CD4-positive, alpha-beta T cell treated with Interleukin-17A for 1 hour (primary cell): ENCODE measurements at places on chromosomes 12 and 14.

DNA sequence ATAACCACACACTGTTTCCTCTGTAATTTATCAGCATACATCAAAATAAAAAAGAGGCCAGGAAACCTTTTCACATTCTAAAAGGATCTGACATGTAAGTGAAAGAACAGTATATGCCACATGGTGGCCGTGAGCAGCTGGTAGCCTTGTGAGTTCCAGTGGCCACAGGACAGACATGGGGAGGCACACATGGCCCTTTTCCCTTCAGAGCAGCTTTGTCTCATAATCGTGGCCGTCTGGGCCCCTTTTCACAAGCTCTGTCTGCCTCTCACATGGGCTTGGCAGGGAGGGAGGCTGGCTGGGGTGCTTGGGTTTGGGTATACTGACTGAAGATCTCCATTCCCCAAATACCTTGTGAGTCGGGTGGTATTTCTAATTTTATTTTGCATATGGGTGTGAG lies 1.5 kb upstream of the ZDHHC22 start:
- DNase-seq, result no peak

DNA sequence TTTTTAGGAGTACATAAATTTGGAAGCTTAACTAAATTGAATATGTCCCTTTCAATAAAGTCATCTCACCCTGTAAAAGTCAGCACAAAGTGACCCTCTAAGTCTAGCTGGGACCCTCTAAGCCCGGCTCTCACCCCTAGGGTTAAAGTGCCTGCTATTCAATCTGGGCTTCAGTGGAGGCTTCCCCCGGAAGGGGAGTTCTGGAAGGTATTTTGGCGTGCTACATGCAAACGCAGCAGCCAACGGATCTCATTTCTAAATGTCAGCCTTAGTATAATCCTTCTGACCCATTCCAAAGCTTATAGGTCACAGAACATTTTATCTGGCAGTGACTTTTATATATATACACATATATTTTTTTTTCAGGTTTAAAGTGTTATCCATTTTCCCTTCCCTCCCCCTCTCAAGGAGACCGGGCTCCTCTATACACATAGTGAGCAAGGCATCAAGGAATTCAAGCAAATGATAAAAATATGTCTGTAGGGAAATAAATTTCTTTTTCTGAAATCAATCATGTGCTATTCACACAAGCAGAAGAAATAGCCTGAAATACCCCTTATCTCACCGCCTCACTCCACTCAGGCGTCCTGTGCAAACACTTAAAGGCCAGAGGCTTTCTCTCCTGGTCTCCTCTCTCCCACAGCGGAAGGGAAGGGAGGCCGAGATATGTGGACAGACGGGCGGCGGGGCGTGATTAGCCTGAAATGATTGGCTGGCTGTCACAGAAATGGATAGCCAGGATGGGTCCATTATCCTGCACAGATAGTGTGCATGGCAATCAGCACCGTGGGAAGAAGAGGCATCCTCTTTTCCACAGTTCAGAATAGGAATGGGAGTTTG lies 301.7 kb downstream of the GALC start:
- DNase-seq, result no peak

- DNase-seq, result no peak
Measured at GRCh38 chr12:26226629-26227360, 31.4 kb downstream of the SSPN start.

GRCh38 chr14:23321572-23322547 lies 603 bp downstream of the PABPN1 start:
- DNase-seq, result peak; percentile 50

DNA sequence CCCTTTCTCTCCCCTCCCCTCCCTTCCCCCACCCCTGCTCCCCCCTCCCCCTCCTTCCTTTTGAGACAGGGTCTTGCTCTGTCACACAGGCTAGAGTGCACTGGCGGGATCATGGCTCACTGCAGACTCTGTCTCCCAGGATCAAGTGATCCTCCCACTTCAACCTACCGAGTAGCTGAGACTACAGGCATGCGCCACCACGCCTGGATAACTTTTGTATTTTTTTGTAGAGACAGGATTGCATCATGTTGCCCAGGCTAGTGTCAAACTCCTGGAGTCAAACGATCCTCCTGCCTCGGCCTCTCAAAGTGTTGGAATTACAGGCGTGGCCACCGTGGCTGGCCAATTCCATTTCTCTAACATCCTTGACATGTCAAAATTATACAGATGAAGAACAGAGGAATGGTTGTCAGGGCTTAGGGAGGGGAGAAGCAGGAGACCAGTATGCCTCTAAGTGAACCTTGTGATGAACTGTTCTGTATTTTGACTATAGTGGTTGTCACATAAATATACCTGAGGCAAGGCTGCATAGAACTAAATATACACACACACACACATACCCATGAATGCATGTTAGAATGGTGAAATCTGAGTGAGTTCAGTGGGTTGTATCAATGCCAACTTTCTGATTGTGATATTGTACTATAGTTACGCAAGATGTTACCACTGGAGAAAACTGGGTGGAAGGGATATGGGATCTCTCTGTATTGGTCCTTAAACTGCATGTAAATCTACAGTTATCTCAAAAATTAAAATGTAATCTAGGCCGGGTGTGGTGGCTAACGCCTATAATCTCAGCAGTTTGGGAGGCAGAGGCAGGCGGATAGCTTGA lies 3.6 kb upstream of the CFAP73 start:
- DNase-seq, result no peak

DNA sequence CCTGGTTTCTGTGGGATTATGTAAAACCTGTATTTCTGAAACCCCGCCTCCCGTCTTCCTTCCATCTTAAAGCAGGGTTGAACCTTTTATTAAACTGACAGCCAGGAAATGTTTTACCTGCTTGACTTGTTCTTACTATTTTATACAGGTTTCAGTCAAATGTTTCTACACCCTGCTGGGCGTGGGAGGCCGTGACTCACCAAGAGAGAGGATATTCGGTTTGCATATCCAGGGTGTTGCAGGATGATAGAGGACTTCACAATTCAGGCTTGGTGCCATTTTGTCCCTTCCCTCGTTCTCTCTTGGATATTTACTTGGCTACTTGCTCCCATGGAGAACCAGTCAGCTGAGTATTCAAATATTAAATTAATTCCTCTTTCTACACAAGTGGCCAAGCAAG lies 69.7 kb downstream of the ARF6 start:
- no peak for DNase-seq

DNA sequence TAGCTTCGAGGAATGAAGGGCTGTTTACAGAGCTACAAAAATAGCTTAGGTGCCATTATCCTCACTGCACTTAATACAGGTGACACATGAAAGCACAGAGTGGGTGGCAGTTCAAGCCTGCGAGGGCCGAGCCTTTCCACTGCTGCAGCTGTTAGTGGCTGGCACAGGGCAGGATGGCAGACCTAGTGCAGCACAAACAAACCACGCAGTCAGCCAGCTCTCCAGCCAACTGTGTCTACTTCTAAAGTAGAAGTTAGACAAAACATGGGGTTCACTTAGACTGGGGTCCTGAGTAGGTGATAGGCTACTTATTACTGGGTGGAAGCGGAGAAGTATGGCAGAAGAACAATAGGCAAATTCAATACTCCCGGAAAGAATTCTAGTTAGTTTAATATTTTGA lies 95.4 kb downstream of the DUSP16 start:
- peak; percentile 63 for DNase-seq

- no peak for DNase-seq
Measured at GRCh38 chr14:91326514-91327249, 82.2 kb upstream of the GPR68 start.

GRCh38 chr12:130224613-130225012 lies 62.3 kb downstream of the FZD10 start:
- DNase-seq, result no peak

- DNase-seq, result no peak
Measured at GRCh38 chr12:76529226-76529918, 30.2 kb downstream of the OSBPL8 start.
